Effector memory CD4-positive, alpha-beta T cell (primary cell): ENCODE measurements at places on chromosomes 1 and 21.

- DNase-seq = no peak
These were observed 10.7 kb downstream of the EPHA2 start for GRCh38 chr1:16145030-16145661.

- no peak for DNase-seq
These were observed 2.1 kb downstream of the CD164L2 start for GRCh38 chr1:27380766-27381733.

DNA sequence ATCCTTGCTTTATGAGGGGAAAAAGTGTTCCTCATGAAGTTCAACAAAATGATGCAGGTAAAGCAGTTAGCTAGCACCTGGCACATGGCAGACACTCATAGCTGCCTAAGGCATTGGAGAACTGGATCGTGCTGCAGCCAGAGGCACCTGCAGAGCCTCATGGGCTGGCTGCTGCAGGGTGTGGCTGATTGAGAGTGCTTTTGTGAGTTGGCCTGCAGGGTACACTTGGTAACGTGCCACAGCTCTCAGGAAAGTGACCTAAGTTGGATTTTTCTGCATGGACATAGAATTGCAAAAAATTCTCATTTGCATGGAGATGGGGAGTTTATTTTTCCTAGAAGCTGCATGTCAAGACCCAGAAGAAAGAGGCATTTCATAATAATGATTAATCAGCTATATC is 31.6 kb upstream of the IL20 start:
- DNase-seq = no peak

DNA sequence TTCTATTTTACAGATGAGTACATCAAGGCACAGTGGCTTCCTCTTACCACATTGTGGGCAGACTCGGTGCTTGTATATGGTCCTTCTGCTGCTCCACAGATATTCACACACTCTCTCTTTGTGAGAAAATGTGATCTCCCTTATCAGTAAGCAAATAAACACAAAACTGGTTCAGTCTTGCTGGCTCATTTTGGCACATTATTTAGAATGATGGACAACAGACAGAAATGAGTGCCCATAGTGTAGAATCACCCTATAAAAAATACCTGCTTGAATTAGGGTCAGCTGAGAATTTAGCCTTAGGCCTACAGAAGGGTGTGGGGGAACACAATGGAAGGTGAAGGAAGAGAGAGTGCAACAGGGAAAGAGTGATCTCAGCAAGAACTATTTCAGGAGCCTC is 423.1 kb downstream of the HLX start:
- no peak for DNase-seq

GRCh38 chr1:113531321-113531720 is 141.0 kb downstream of the MAGI3 start:
- no peak for DNase-seq

DNA sequence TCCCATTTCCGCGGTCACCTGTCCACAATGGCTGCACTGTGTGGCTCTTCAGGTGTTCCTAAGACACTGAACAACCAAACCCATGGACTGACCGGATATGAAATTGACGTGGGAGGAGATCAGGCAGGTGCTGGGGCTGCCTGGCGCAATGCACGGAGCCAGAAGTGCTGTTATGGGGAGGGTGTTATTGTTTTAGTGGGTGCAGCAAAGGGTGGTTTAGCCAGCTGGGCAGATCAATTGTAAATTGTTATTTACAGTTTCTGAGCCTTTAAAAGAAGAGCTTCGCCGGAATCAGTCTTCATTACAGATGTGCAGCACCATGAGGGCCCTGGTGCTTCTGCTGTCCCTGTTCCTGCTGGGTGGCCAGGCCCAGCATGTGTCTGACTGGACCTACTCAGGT is at the start of gene CA6:
Gene CA6, plus strand, starts transcription at position 301 of the 400 bp plus-strand sequence. Its CDS starts 19 bp downstream, at position 320.
- DNase-seq = no peak
